H1 (cell line): ENCODE measurements at places on chromosomes 3 and 15.

GRCh38 chr3:95235916-95236315 is 1173.1 kb downstream of the NSUN3 start:
- no peak for DNase-seq

- no peak for DNase-seq
These were observed 295.1 kb downstream of the FOXP1 start for GRCh38 chr3:71288269-71288930.

- DNase-seq, result no peak
These were observed 279.8 kb downstream of the ROBO2 start for GRCh38 chr3:77319711-77320110.

DNA sequence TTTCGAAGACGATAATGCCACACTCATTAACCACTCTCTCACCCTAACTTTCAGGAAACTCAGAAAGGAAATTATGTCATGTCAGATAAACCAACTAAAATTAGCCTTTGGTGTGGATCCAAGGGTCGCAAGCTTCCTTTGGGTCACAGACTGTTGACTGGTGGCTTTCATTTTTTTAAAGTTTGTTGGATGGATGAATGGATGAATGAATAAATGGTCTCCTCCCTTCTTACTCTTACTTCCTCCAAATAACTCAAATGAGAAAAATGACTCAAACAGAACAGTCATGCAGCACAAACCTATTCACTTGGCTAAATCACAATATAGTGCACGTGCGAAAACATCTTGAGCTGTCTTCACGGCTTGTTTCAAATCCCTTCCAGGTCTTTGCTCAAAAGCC is 82.9 kb upstream of the HACD2 start:
- no peak for DNase-seq

DNA sequence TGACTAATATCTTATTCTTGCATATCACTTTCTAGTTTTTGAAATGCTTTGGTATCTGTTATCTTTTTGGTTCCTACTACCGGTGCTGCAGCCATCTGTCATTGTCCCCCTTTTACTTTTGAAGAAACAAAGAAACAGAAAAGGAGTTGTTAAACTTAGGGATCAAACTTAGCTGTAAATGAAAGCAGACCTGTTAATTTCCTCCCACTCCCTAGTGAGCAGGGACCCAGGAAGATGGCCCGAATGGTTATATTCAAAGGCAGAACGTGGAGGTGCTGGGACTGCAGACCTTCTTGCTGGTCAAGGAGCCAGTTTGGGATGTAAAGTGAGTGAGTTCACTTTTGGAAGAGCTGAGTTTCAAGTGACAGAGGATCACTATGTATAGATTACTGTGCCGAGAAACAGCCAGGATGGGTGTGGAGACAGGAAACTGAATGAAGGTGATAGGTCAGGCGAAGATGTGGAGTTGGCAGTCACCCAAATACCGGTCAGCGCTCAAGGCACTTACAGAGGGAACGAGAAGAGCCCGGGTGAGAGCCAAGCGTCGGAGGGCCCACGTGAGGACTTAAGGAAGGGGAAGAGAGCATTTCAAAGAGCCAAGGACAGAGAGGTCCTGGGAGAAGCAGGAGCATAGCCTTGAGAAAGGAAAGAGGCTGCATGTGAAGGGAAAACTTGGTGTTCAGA is 20.1 kb downstream of the KBTBD8 start:
- no peak for DNase-seq

DNA sequence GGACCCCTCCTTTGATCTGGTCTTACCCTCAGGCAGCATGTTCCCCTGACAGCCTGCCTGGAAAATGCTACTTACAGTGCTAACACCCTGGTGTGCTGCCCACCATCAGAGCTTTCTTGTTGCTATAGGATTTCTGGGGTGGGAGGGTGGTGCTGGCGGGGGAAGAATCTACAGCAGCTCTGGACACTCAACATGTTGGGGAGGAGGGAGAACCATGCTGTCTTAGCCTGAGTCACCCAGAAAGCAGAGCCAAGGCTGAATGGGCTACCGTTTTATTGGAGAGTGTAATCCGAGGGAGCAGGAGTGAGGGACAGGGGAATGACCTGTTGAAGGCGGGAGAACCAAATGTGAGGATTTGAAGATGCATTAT is 45.6 kb downstream of the MFSD1 start:
- DNase-seq, result no peak

DNA sequence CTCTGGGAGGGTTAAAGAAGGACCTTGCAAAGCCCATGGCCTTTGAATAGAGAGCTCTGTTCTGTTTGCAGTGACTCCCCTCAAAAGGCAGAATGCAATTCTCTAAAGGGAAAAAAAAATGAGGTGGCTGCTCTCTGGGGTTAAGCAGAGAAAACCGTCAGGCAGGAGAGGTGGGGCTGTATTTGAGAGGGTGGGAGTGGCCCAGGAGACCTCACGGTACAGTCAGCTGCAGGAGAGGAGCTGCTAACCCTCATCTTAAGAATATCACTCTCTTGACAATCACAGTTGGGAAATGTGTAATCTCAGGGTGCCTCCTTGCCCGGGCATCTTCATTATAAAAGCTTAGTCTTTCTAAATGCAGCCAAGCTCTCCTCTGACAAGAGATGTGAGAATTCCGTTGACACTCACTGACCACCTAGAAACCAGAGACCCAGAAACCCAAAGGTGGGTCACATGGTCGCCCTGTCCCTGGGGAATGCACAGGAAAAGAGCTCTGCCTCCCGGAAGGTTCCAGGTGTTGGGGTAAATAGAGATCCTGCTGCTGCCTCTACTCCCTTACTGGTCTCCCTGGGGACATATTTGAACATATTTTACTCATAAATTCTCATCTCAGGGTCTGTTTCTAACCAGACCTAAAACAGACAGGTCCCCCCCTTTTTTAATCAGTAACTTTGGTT is 159.1 kb upstream of the CTDSPL start:
- DNase-seq, result no peak

GRCh38 chr3:63519426-63519825 is 133.0 kb upstream of the SNTN start:
- DNase-seq, result no peak

DNA sequence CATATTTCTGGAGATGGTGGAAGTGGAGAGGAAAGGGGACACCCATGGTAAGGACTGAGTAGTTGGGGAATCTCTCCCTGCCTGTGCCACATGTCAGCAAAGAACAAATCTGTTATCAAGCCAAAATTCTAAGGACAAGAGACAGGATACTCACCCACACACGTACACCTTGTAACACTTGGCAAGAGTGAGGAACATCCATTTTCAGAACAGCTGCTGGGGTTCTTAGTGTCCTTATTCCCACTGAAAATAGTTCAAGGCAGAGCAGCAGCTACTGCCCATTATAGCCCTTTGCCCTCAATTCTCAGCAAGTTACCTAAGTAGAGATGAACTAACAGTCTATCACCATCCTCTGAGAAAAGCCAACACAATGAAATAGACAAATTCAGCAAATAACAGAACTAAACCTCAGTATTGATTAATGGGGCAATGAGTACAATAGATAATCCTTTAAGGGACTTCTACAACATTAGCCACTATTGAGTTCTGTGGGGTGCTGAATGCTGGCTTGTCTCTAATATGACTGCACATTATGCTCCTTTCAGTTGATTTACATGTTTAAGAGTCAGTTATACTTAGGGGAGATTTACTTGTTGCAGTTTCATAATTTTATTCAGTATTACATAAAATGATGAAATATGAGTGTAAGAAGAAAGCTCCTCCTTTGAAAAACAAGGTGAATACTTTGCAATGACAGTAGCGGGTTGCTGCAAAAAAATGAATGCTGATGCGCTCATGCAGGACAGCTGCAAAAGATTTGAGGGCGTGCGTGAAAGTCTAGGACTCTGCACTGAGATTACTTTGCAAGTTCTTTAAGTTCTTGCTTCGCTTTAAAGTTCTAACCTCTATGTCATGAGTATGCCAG is 22.4 kb downstream of the SENP5 start:
- DNase-seq, result no peak

DNA sequence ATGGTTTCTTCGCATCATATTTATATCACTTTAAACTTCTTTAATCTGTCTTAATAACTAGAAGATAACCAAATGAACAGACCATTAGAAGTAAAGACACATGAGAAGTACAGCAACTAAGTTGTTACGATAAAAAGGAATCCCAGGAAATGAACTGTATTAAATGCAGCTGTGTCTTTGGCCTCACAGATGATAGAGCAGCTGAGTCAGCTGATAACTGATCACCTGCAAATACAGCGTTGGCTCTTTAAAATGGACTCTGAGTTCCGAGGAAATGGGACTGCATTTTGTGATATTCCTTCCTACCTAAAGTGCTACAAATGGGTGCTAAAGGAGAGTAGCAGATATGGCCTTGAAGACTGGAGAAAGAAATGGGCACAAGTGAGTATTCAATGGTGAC is 121.0 kb upstream of the C15orf61 start:
- no peak for DNase-seq

- DNase-seq, result no peak
These were observed 20.9 kb downstream of the PGBD4 start for GRCh38 chr15:34122771-34123183.

GRCh38 chr3:192467230-192468140 is 259.9 kb downstream of the FGF12 start:
- peak; percentile 76 for DNase-seq

- DNase-seq, result no peak
These were observed 113.2 kb upstream of the NLGN1 start for GRCh38 chr3:173284301-173284700.

GRCh38 chr3:54965746-54966145 is 37.9 kb upstream of the LRTM1 start:
- no peak for DNase-seq

GRCh38 chr3:190566043-190566933 is 52.4 kb downstream of the IL1RAP start:
- no peak for DNase-seq

GRCh38 chr15:27587810-27588209 is 511.3 kb downstream of the OCA2 start:
- peak; percentile 79 for DNase-seq

- DNase-seq, result no peak
These were observed 15.5 kb upstream of the VIPR1 start for GRCh38 chr3:42486814-42487565.

GRCh38 chr15:40927873-40928806 is 1.0 kb upstream of the DLL4 start:
- DNase-seq, result peak; percentile 88
